Stimulated activated CD4-positive, alpha-beta T cell treated with anti-CD3 and anti-CD28 coated beads, Interleukin-4, amount 100 ng/mL, for 48 hours (primary cell): ENCODE measurements at places on chromosomes 13 and 19.

- DNase-seq = peak; percentile 61
These were observed 1.0 kb downstream of the MBOAT7 start for GRCh38 chr19:54188215-54188871.

DNA sequence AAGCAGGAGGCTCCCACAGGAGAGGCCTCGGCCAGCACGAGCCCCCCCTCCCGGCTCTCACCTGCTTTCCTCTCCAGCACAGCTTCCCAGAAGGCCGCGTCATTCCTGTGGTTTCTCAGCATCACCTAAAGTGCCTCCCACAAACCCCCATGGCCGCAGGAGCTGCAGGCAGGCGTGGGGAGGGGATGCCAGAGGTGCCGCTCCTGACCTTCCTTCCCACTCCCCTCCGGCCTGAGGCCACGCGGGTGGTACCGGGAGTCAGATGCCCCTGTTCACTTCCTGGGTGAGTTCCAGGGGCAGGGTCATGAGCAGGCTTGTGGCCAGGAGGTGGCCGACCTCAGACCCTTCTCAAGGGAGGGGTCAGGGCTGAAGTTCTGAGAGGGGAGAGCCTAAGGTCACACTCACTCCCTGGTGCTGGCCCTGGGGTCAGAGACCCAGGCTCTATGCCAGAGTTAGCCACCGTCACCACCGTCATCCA lies 14.4 kb upstream of the NPAS1 start:
- DNase-seq = no peak

GRCh38 chr13:106113796-106114195 lies 421.7 kb downstream of the EFNB2 start:
- no peak for DNase-seq

DNA sequence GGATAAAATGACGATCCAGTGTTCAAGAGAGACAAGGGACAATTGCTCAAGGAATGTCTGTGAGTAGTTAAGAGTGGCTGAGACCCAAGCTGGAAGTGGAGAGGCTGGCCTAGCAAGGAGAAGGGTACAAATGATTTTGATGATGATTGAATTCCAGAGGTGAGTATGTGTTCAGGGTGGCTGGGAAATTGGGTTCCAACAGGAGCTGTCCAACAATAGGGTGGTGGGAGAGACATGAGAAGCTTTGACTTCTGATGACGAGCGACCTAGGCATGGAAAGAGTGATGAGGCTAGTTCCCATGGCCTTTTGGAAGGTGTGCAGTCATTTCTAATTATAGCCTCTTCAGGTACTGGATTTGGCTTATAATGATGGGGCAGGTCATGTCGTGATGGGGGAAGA lies 29.1 kb upstream of the DCLK1 start:
- no peak for DNase-seq

- DNase-seq = no peak
These were observed 2.8 kb downstream of the GFY start for GRCh38 chr19:49427855-49428546.

GRCh38 chr19:2552859-2553258 lies 76.9 kb downstream of the GADD45B start:
- DNase-seq = peak; percentile 47

DNA sequence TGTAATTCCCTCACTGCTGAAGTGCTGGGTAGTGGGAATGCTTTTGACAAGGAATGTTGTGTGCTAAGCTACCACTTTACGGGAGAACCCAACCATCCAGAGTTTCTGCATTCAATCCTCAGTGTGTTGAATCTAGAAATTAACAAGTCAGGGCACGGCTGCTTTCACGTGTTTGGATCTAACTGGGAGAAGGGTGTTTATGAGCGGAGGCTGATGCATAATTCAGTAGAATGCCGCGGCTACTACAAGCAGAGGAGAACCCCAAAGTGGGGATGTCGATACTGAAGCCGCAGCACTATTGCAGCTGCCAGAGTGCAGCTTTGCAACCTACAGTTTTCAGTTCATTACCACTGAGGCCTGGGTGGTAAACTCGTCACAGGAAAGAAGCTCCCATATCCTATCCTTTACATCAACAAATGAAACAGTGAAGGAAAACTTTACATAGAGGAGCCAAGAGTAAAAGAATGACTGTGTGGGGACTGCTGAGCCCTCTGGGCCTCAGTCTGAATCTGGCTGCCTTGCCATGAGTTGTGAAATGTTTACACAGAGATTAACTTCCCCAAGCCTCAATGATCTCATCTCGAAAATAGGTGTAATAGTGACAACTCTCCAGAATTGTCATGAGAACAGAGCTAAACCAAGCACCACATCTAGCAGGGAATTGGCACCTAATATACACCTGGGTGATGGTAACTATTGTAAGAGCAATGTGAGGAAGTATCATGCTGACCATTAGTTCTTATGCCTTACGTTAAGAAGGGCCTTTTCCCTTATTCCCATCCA lies 531.7 kb downstream of the MYO16 start:
- no peak for DNase-seq

GRCh38 chr13:50126263-50126992 lies 111.2 kb downstream of the KCNRG start:
- no peak for DNase-seq

DNA sequence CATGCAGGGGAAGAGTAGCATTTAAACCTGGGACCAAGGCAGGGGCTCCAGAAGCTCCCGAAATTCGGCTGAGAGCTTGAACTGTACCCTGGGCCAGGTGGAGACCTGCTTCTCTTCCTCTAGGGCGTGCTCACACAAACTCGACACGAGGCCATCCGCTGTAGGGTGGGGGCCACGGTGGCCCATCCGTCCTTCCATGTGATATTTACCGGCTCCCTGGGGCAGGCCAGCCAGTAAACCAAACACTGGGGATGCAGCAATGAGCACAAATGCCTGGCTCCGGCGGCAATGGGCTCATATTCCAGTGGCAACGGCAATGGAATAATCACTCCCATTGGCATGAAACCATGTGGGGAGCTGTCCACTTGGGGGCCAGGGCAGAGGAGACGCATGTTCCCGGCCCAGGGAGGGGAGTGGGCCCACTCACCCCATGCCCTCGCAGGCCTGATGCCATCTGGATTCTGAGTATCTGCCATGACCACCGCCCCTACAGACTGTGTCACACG lies 10.8 kb downstream of the SH3GL1 start:
- DNase-seq = no peak

DNA sequence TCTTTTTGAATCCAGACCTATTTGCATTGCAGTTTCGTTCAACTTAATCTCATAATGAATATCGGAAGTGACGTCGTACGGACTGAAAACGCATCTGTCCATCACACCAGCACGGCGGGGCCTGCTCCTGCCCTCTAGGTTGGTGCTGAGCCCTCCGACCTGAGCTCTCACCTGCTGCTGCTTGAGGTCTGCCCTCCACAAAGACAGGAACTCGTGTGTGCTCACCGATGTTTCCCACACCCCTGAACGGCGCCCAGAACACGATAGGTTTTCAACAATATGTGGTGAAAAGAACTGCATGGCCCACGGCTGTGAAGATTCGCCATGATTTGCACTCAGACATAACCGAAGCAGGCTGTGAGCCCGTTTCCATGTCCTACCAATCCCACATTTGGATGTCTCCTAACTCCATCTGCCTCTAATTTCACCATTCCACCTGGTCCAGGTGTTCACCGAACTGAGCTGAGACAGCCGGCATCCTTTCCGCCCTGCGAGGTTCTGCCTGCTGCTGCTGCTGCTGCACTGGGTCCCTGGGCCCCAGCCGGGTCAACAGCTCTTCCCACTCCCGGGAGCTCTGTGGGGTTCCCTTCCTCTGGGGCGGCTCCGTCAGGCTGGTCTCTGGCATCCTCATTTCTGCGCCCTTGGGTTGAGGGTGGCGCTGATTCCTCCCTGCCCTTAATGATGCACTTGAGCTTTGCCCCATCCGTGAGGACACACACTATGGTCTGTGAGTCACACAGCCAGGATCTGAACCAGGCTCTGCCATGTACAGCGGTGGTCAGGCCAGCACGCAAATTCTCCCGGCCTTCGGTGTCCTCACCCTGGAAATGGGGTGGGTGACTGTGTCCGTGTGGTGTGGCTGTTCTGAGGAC lies 20.9 kb downstream of the GRTP1 start:
- DNase-seq = no peak

DNA sequence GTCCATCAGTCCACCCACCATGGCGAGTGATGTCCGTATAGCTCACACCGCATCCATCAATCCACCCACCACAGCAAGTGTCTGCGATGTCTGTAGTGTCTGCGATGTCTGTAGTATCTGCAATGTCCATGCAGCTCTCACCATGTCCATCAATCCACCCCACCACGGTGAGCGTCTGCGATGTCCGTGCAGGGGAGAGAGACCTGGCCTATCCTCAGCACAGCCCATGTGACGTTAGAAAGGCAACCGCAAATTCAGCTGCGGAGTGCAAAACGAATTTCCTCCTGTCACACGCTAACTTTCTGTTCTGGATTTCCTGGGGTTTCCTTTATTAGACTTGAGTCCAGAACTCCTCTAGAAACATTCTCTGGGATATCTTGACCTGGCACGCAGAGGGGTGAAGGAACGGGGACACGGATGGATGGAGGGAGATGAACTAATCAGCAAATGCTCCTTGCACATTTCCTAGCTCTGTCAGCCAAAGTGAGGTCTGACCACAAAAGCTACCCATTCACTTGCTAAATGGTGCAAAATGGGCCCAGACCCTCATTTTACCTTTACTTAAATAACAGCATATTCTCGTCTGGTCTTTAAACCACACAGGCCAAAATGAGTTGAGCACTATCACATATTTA lies 18.3 kb downstream of the RASA3 start:
- DNase-seq = no peak

GRCh38 chr19:2032296-2032941 lies 16.9 kb upstream of the BTBD2 start:
- no peak for DNase-seq

- DNase-seq = no peak
These were observed 953 bp downstream of the KCNN4 start for GRCh38 chr19:43779820-43780219.

- no peak for DNase-seq
These were observed 1248.9 kb downstream of the SLITRK5 start for GRCh38 chr13:88919970-88920628.

- DNase-seq = no peak
These were observed 1.2 kb upstream of the NUMBL start for GRCh38 chr19:40691421-40692211.

DNA sequence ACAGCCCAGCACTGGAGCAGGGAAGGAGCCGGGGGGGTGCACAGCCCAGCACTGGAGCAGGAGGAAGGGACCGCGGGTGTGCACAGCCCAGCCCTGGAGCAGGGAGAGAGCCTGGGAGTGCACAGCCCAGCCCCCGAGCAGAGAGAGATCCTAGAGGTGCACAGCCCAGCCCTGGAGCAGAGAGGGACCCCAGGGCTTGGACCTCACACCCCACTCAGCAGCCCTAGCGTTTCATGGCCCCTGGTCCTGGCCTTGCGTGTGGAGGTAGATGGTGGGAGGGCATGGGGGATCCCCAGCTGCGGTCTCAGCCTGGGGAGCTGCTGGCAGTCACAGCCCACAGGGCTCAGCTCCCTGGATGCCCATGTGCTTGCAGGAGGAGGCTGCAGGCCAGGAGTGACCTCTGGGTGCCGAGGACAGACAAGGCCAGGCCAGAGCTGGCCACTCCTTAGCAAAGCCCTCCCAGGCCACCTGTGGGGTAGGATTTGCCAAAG lies 25.1 kb downstream of the GAS6 start:
- no peak for DNase-seq
